Activated CD8-positive, alpha-beta T cell treated with anti-CD3 and anti-CD28 coated beads, Interleukin-2, amount 10 ng/mL, durations not matched to agents 7 days and 5 days (primary cell): ENCODE measurements at places on chromosomes 3 and 15. TPM values are rescaled to one million over a fixed set of nuclear protein-coding genes. Genes with fewer than 3 reads are reported as not detected.
A peak's percentile ranks its signal among the peaks of the same experiment; 100 is the strongest.

The APOD gene
- not detected for total RNA-seq

DNA sequence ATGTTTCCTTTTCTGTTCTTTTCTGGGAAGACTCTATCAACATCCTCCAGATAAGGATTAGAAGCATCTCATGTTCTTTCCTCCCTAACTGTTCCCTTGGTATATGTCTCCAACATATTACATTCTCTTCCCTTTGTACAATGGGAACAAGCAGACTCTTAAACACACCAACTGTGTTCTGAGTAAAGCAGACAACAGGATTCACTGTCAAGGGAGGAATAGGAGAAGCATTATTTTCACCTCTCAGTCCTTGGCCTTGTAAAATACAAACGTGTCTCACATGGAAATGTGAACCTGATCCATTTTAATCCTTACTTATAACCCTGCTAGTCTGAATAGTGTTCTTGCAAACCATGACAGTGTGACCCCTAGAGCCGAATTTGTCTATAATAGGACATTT is 19.6 kb downstream of the GYG1 start:
- DNase-seq, result no peak

DNA sequence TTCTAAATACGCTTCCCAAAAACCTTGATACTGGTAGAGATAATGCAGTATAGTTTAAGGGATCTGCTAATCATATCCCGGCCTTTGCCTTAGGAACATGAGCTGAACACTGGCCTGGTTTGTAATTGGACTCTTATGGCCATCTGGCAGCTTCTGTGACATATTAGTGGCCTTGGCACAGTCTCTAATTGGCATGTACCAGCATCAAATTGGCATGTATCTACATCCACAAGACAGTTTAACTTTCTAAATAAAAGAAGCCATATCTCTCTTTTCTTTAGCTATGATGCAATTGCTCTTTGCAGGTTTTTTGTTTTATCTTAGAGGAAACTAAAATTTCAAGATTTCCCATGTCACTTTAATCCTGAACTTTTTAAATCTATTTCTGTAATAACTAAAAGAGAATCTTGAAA is 44.6 kb upstream of the FILIP1L start:
- no peak for DNase-seq

The EIF4E3 gene
- 56.5 TPM for total RNA-seq

The MUC20 gene
- total RNA-seq, result 0.53 TPM

GRCh38 chr3:101284757-101285156 is 35.6 kb downstream of the IMPG2 start:
- DNase-seq, result no peak

DNA sequence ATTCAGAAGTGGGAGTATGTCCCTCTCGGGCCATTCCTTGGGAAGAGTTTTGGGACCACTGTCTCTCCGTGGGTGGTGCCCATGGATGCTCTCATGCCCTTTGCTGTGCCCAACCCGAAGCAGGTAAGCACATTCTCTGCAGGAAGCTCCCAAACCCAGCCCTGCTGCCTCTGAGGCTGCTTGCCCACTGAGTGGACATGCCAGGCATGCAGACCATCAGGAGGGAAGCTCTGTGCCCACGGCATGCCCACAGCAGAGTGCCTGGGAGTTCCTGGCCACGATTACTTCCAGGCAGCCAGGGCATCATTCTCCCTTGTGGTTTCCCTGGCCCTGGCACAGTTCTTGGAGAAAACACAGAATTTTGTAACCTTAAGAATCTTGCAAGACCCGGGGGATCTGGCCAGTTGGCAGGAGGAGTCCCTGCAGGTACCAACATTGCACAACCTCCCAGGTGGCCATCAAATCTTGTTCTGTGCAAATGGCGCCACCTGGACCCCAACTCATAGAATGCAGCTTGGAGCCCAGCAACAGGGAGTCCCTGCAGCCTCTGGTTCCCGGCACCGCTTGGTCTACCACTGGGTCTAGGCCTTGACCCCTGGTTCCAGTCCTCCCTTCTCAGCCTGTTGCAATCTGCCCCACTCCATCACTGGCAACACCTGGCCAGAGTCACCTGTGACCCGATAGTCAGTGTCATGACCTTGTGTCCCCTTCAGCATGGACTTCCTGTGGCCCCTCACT is 20.4 kb downstream of the FAH start:
- peak; percentile 81 for DNase-seq
